NCI-H1930 (cell line): ENCODE measurements at places on chromosomes 7 and 10.

GRCh38 chr10:129046065-129046681 lies 420.9 kb upstream of the MGMT start:
- no peak for DNase-seq

GRCh38 chr7:47500103-47500563 lies 81.8 kb downstream of the TNS3 start:
- DNase-seq: no peak

DNA sequence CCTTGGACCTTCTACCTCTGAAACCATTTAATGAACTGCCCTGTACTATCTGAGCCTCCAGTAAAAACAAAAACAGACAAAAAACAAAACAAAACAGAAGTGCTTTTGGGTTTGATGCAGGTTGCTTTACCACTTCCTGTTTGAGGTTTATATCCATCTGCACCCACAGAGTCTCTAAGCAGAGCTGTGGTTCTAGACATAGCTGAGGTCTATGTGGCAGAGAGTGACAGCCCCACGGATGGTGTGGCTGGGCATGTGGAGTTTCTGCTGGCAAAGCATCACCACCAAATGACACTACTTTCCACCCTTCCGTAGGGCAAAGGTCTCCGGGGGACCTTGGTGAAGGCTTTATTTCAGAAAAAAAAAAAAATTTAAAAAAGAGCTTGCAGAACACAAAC lies 754.2 kb downstream of the GRID1 start:
- DNase-seq: no peak

DNA sequence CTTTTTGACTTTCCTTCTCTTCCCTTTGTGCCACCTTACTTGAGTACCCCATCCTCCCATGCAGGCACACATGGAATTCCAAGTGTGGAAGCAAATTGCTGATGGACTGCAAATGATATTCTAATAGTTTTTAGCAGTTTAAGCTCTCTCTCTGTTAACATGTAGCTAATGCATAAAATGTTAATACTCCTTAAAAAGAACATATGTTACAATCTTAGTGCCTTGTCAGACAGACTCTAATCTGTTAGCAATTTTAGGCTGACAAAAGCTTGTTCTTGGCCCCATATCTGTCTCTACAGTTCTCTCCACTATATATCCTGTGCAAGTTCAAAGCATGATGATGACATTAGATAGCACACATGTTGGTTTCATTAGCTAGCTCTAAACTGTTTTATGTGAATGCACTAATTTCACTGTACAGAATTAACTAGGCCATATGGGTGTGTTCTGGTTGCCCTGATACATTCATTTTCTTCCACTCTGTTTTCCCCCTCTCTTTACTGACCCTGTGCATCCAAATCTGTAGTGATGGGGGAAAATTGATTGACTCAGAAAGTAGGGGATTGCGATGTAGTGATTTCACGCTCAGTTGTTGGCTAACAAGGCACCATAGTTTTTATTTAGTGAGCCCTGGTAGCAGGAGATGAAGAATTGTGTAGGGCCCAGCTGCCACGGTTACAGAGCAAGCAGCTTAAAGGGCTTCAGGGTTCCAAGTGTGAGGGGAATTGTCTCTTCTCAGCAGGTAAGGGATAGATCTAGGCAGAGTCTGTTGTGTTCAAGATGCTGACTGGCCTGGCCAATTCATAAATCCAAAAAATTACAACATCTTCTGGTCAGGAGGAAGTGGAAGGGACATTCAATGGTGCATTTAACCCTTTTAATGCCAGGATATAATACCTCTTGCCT lies 114.6 kb upstream of the FZD1 start:
- no peak for DNase-seq

DNA sequence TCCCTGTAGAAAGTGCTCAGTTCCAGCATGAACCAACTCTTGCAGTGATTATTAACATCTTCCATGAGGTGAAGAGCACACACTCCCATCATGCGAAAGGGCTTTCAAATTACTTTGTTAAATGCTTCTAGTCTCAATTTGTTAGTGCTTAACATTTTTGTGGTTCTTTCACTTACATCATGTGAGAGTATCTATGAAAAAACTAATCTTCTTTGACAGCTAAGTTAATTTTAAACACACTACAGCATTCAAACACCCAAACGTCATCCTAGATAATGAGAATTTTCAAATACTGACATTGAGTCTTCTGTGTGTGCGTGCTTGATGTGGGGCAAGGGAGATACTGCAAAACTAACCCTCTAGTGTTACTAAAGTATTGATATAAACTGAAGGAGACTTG lies 84.8 kb downstream of the ETV1 start:
- no peak for DNase-seq

DNA sequence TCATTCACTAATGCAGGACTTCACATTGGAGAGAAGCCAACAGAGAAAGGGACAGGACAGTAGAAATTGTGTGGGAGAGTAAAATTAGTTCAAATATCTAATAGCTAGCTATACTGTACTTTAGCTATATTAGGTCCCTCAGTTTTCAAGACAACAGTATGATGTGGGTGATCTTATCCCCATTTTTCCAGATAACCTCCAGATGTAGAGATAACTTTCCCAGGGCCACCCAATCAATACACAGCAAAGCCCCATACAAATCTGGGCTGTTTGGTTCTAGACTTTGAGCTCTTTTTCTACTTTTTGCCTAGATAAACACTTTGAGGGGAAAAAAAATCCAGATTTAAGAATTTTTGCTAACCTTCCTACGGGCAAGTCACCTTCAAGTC lies 482 bp upstream of the CLDN12 start:
- no peak for DNase-seq

DNA sequence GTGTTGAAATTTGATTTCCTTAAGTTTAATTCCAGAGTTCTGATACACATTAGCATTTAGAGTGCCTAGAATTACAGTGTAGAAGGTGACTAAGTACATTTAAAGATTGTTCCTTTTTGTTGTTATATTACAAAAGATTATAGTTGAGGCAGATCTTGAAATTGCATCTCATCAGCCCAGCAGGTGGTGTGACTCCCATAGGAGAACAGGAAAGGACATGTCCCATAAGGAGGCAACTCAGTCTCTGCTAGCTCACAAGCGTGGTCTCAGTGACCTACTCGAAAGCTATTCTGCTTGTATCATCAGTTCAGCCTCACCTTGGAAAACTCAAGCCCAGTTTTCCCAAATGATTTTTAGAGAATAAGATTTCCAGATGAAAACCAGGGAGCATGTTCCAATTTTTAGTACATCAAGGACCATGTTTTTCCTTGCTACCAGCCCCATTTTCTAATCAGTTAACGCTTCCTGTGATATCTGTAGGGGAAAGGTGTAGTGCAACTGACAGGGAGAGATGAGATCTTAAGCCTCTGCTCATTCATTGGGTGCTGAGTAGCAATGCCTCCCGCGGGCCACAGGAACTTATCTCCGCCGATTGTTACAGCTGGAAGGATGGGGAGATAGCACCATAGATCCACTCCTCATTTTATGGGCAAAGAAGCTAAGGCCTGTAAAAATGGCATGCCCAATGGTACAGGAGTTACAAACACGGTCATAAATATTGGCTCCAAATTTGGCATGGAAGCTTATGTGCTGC lies 1.1 kb upstream of the GNAI1 start:
- DNase-seq: no peak

- DNase-seq: no peak
Observed at GRCh38 chr7:82414389-82414788, 29.2 kb downstream of the CACNA2D1 start.

- no peak for DNase-seq
Observed at GRCh38 chr10:93059975-93060886, at the start of gene CYP26C1. TSS of gene CYP26C1 (plus strand) at chr10:93060798. CDS start at chr10:93061264, 466 bp downstream.

- no peak for DNase-seq
Observed at GRCh38 chr7:47482013-47482875, 99.7 kb downstream of the TNS3 start.

GRCh38 chr7:24442170-24442777 lies 131.0 kb upstream of the PALS2 start:
- no peak for DNase-seq

DNA sequence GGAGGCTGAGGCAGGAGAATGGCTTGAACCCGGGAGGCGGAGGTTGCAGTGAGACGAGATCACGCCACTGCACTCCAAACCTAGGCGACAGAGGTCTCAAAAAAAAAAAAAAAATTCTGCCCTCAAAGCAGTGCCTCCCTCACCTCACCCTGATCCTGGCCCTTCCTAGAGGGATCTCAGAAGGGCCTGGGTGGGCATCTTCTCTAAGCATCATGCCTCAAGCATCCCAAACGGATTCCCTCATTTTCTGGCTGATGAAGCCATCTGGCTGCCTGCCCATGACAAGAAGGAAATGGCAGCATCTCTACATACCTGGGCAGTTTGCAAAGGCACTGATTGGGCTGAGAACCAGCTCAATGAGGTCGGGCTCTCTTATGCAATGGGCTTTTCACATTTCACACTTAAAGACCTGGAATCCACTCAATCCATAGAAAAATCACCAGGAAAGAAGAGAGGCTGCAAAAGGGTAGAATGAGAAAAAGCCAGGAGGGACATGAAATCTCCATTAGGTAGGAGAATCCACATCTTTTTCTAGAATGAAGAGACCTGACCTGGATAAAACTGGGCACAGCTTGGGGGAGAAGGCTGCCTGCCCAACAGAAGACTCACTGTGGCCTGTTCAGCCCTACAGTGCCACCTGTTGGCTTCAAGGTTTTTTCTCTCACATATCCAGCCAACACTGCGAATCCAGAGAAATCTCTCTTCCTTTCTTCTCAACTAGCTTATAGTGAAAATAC lies 48.1 kb downstream of the PDLIM1 start:
- no peak for DNase-seq

GRCh38 chr7:100177045-100178001 lies at the start of the genes GPC2 and STAG3:
TSS of gene GPC2 (minus strand) at chr7:100177381. CDS start at chr7:100177199, 182 bp downstream.
TSS of gene STAG3 (plus strand) at chr7:100177918. CDS start at chr7:100180557, 2,639 bp downstream.
- DNase-seq: peak; percentile 100

DNA sequence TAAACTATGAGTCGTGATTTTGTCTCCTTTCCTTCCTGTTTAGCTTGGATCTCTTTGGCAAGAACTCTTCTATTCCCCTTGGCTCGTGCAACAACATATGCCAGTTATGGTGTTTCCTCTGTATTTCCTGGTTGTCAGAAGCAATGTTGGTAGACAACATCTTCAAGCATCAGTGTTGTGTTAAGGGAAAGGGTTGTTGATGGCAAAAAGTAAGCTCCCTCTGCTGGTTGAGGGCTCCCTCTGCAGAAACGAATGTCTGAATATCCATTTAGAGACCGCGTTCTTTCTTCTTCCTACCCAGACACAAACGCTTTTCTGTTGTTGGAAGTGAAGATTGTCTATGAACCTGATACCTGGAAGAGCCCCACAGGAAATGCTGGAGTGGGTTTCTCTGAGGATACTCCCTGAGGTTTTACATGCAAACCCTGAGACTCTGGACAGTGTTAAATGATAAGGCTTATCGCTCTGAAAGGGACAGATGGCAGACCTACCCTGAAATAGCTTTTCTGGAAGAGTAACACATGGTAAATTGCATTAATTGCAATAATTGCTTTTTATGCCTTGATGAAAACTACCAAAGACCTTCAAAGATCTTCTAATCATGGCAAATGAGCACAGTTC lies 23.5 kb upstream of the C1QL3 start:
- no peak for DNase-seq

- DNase-seq: no peak
Observed at GRCh38 chr7:85217085-85217484, 30.2 kb upstream of the SEMA3D start.

- DNase-seq: no peak
Observed at GRCh38 chr10:34528320-34528719, 286.8 kb downstream of the PARD3 start.

GRCh38 chr10:133336118-133336576 lies 549 bp downstream of the CALY start:
- no peak for DNase-seq

DNA sequence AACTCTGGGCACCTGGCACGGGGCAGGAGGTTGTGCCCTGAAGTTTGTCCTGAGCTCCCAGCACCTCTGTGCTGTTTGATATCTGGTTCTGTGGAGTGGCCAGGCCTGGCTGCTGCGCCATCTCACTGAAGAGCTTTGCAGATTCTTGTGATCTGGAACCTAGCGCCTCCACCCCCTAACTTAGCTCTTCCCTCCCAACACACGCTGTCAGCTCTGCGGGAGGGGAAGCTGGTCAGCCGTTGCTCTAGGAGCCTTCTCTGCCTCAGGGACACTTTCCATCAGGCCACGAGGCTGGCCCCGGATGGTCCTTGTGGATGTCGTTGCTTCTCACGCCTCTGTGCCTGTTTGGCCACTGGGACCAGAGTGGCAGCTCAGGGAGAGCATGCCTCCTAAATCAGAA lies 213.2 kb downstream of the CCDC3 start:
- DNase-seq: no peak

DNA sequence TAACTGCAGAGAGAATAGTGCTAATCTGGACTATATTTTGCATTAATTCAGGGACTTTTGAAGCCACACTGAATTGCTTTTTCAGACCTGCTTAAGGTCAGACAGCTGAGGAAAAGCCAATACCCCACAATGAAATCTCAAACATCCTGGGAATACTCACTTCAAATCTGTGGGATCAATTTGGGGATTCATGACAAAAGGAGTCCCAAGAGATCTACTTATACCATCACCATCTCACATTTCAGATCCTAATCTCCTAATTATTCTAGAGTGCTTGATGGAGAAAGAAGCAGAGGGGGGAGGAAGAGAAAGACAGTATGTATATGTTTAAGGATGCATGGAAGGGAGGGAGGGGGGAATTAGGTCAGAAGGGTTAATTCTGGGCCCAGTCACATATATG lies 202.2 kb downstream of the CACNA2D1 start:
- peak; percentile 66 for DNase-seq

DNA sequence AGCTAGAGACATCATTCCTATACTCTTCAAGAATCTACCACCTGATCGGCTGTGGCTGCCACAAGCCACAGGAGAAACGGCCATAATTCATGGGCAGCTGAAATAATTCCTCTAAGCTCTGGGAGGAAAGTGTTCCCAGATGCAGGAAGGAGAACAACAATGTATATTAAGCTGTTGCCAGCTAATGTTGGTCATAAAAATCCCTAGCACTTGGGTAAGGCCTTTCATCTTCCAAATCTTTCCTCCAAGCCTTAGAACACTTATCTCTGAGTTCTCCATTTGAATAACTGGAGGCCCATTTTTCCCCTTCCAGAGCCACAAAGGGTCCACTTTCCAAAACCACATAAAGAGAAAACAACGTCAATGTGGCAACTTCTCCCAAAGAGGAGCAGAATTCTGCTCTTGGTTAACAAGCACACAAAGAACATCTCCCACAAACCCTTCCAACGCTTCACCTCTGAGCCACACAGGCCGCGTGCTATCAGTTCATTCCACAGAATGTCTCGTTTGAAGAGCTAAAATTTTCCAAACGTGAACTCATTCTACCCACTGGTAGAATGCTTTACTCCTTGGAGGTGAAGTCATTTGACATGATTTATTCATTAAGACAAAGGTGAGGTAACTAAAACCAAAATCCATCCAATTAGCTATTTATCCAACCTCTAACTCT lies 11.2 kb downstream of the KCNMA1 start:
- DNase-seq: no peak

DNA sequence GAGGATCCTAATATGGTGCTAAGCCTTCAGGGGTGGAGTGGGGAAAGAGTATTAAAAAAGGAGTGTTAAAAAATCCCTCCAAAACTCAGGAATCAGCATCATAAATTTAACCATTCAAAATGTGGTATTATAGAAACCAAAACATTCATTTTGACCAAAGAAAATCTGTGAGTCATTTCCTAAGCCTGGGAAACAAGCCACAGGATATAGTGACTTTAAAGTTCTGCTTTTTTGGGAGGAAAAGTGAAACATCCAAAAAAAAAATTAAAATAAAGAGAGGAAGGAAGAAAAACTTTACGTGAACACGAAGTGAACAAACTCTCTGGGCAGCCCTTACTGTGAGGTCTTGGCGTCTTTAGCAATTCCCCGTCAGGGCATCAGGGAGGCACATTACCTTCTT lies 74.0 kb upstream of the GSDME start:
- no peak for DNase-seq
